Anterior cingulate cortex (tissue), 58 donors: ENCODE measurements at places on chromosomes 5 and 9.

DNA sequence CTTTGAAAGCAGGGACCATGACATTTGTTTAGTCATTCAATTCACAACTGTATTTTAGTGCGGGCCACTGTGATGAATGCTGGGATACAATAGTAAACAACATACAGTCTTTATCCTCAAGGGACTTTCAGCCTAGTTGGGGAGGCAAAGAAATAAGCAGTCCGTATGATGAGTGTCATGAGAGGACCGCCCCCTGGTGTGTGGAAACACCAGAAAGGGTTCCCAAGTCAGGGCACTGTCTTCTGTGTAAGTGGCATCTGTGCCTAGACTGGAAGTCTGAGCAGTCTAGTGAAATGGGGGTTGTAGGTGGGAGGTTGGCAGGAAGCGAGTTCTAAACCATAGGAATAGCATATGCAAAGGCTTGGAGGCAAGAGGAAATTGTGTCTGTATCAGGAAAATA lies 6.8 kb downstream of the C9orf43 start:
- no peak for DNase-seq

DNA sequence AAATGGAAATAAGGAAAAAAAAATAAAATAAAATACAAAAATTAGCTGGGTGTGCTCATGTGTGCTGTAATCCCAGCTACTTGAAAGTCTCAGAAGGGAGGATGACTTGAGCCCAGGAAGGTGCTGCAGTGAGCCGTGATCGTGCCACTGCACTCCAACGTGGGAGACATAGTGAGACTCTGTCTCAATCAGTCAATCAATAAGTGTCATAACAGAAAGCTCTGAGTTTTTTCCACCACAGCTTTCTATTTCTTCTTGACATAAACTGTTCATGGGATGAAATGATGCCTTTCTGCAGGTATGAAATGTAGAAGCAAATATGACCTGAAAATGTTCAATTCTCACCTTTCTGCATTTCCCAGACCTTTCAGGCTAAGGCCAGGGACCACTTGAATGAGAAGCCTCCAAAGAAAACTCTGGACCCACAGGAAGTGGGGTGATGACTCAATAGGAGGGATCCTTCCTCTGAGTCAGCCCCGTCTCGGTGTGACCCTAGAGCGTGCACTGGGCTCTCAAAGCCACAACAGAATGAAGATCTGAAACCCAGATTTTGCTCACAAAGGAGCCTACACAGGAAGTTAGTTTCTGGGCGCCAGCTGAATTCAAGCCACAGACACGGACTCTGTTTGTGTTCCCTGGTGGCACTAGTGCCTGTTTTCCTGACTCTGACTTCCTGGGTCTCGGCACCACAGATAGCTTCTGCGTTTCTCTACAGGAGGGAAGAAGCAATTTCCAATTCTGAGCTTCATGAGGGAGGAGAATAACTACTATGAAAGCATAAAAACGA lies 62.0 kb downstream of the ANKH start:
- DNase-seq, result peak; percentile 63

- DNase-seq, result no peak
Measured at GRCh38 chr9:5013374-5013773, 28.3 kb downstream of the JAK2 start.

DNA sequence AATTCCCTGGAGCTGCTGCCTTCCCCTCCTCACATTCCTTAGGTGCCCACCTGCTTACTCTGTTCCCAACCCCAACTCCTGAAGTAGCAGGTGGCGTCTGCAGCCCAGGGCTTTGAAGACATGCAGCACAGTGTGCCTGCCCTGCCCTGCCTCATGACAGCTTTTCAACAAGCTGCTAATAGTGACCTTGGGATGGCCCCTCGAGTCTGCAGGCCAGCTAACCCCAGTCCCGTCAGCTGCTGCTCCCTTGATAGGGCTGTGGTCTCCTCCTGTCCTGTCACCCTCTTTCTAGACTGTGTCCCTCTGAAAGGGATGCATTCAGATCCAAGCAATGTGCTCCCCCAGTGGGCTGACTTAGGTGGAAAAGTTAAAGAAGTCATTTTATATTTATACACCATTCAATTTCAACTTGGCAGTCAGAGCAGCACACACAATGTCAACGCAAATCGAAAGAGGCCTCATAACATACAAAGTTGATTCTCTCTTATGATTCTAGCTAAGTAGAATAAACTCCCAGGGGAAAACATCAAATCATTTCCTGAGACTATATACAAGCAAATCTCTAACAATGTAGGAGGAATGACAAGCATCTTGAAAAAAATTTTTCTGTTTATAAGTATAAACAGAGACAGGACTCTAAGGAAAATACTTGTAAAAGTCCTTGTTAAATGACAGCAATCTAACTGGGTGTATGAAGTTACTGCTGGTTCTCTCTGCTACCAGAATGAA lies 37.9 kb downstream of the ADRB2 start:
- DNase-seq, result no peak

GRCh38 chr9:79741381-79741780 lies 169.6 kb downstream of the TLE4 start:
- DNase-seq, result no peak

GRCh38 chr9:87556039-87556438 lies 58.4 kb downstream of the DAPK1 start:
- no peak for DNase-seq

DNA sequence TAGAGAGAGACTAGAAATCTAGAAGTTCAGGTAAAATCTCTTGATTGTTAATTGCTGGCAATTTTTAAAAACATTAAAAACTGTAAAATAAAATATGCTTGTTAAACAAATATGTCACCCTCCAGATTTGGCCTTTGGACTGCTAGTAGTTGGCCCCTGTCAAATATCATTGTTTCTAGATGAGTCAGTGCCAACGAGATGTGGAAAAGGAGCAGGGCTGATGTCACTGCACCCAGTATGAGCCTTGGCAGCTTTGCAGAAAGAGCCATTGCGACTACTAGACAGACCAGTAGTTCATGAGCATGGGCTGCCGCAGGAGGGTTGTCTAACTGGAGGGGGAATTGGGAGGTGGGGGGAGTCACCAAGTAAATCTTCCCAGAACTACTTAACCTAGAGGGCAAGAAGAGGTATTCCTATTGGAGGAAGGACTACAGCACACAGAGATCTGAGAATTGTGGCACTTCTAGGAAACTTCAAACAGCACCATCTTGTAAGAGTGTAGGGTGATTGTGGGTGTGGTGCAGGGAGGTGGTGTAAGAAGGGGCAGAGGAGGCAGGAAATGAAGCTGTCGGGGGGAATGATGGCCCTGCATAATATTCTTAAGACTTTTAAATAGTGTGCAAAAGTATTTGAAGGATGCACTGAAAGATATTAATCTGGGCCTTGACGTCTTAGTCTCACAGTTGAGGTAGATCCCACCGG lies 7.1 kb upstream of the DOCK2 start:
- DNase-seq, result no peak

DNA sequence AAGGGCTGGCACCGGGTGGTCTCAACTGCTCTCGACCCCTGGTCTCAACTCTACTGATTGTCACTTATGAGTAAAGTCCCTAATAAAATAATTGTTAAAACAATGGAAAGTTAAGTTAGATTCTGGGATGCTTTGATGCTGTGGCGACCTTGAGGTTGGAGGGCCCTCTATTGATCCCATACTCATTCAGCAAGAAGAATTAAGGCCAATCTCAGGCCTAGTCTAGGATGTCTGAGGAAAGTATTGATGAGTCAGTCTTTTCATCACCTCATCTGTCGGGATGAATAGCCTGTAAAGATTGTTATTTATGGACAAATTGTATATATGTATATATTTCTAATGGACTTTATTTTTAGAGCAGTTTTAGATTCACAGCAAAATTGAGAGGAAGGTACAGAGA lies 50.8 kb downstream of the WDR36 start:
- no peak for DNase-seq

DNA sequence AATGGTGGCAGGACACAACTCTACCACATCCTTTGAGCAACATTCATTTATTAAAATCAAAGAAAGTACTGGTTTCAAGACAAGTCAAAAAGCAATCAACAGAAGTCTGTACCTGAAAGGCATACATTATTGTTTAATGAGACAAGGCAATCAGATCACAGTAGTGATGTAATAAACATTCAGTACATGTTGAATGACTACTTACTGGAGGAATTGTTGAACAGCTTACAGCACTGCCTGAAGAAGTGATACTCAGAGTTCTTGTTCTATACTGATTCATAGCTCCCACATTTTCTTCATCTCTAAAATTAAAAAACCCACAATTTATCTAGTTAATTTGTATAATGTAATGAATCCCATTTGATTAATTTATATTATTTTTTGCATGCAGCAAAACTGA lies 18.2 kb downstream of the RIOK2 start:
- DNase-seq, result no peak

GRCh38 chr5:136039202-136039601 lies 10.4 kb downstream of the TGFBI start:
- no peak for DNase-seq

GRCh38 chr5:102888483-102888882 lies 133.4 kb downstream of the PAM start:
- no peak for DNase-seq

DNA sequence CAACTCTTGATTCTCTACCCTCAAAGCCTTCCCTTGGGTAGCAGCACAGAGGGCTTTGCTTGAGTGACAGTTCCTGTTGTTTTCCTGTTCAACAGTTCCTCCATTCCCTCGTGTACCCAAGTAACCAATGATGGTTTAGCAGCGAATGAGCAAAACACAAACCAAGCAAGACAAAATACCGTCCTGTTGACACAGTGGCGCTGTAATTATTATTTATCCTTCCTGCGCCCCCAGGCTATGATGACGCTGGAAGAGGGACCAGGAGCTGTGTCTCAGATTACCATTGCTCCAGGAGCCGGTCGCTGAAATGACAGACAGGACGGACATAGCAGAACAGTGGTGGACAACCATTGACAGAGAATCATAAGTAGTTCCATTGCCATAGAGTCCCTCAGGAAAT lies 154.8 kb downstream of the GADD45G start:
- no peak for DNase-seq

DNA sequence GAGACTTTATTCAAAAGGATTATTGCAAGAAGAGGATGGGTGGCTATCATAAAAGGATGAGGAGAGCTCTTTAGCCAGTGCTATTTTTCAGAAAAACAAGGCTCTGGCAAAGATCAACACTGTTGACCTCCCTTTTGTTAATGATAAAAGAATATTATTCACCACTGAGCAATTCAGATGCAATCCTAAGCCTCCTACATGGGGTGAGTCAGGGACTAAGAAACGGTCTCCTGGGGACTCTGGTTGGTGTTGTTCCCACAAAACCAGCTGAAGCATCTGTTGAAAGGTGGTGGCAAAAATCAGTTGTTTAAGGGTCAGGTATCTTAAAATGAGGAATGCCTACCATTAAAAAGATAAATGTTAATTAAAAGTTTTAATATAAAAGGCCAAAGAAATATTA lies 7.7 kb upstream of the GCNT1 start:
- DNase-seq, result no peak

- no peak for DNase-seq
Measured at GRCh38 chr5:86404256-86404655, 213.5 kb upstream of the COX7C start.

DNA sequence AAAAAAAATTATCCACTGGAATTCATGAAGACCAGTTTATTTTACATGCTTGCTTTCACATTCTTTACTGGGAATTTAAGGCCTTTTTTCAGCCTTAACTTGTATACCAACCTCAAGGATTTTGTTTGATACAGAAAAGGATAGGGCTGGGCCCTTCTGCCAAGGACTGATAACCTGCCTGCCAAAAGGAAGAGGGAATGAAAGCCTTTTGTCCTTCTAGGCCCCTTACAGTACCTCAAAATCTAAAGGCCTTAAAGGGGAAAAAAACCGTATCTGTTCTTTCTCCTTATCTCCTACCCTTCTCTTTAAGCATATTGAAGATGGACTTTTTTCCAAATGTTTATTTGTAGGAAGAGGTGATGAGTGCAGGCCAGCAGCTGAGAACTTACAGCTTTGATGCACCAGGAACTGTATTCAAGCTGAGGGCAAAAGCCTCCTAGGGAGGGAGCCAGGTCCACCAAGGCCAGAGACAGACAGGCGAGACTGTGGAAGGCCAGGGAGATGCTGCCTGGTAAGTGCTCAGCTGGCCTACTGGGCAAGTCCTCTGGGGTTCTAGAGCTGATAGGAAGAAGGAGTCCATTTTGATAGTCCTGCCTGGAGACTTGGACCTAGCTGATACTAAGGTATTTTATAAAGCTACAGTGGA lies 31.8 kb downstream of the FAXDC2 start:
- DNase-seq, result no peak

GRCh38 chr5:23740029-23740428 lies 232.6 kb downstream of the PRDM9 start:
- DNase-seq, result no peak

GRCh38 chr5:54655761-54656160 lies 138.2 kb downstream of the SNX18 start:
- DNase-seq, result no peak

- no peak for DNase-seq
Measured at GRCh38 chr5:154999865-155000264, 13.7 kb upstream of the KIF4B start.

DNA sequence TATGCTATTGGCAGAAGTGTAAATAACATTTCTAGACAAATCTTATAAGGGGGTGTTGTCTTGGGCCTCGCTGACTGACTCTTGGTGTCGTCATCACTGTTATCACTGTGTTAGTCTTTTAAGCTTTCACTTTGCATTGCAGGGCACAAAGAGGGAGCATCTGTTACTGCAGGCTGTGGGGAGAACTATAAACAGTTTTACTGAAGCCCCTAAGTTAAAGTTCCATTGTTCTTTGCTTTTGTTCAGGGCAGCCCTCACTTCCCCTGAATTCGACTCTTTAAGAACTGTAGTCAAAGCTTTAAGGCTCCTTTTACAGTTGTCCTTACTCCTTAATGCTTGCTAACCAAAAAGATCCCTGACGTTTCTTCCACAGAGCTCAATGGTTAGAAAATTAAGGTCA lies 605.0 kb downstream of the RAB3C start:
- DNase-seq, result no peak

DNA sequence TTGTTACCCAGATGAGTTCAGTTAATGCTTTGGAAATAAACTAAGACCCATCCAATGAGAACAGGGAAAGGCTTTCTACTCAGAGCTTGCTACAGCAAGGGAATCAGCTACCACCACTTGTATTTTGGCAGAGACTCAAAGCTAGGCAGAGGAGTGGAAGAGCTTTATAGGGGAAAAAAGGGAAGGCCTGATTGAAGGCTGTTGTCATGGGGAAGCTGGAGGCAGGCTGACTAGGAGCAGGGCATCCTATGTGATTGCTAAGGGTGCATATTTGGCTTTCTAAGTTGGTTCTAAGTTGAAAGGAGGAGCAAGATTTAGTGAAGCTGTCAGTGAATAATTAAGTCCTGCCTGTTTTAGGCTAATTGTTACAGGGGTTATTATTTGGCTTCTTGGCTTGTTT lies 115.5 kb downstream of the PTTG1 start:
- no peak for DNase-seq

DNA sequence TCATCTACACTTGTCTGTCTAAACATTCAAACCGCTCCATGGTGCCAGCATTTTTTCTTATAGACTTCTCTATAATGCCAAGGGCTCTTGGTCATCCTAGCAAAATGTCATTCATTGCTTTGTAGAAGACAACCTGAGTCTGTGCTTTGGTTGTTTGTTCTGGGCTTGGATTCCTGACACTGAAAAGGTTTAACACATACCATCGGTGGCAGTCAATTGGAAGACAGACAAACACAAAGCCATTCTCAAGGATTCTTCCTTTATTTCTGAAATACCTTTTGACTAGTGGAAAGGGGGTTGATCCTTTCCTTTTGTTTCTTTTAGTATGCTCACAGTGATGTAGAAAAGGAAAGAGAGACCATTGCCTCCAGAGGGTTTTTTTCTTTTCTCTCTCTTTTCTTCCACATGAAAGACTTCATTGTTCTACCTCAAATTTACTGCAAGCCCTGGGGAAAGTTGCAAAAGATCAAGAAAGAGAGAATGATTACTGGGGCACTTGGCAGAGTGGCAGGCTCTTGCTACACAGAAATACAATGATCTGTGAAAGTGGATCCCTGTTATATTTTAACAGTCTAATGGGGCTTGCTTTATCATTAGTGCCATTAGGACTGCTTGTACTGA lies 66.4 kb upstream of the TMC1 start:
- peak; percentile 16 for DNase-seq
